ENCODE measurements at places on chromosomes 4 and X.

- no peak for DNase-seq
Observed at GRCh38 chrX:49247346-49247745, 12.1 kb downstream of the CCDC22 start.

GRCh38 chr4:42751587-42751986 lies 94.7 kb upstream of the ATP8A1 start:
- DNase-seq: no peak

GRCh38 chr4:55553441-55554201 lies 6.9 kb upstream of the CLOCK start:
- DNase-seq: no peak

GRCh38 chr4:22502895-22503814 lies 12.7 kb downstream of the ADGRA3 start:
- no peak for DNase-seq

DNA sequence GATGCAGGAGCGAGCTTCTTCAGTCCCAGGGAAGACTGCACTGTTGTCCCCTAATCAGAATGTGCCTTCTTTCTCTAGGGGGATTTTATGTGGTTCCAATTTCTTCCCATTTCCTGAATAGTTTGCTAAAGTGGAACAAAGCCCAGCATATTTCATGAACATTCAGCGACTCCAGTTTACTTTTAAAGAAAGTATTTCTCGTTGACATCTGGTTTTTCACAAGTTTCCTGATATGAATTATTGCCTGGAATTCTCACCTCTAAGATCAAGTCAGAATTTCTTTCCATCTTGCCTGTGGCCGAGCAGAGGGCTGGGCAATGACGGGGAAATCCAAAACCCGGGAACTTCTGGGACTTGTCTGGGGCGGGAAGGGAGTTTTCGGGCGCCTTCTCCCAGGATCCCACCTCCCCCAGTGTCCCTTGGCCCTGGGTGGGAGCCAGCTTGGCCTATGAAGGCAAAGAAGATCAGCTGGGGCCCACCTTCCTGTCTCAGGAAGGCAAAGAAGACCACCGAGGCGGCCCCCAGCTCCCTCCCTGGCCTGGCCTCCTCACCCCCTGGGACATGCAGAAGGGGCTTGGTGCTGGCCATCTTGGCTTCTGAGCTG lies 15.4 kb downstream of the SORCS2 start:
- DNase-seq: no peak

DNA sequence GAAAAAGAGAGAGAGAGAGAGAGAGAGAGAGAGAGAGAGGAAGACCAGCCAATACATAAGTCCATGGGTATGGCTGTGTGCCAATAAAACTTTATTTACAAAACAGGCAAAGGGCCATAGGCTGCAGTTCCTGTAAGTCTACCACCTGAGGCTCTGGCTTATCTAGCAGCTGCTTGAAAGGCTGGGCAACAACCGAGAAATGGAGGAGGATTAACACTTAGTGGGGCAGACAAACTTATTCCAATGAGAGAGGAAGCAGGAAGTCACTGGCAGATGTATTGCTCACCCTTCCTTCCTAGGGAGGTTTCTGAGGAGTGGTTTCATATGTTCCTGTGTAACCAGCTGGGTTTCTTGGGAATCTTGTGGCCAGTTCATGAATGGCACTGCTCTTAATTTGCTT lies 4.7 kb upstream of the GPR143 start:
- no peak for DNase-seq

- DNase-seq: no peak
Observed at GRCh38 chr4:37682701-37683401, 3.3 kb downstream of the RELL1 start.

GRCh38 chr4:28639747-28640146 lies 1779.1 kb downstream of the STIM2 start:
- DNase-seq: no peak

DNA sequence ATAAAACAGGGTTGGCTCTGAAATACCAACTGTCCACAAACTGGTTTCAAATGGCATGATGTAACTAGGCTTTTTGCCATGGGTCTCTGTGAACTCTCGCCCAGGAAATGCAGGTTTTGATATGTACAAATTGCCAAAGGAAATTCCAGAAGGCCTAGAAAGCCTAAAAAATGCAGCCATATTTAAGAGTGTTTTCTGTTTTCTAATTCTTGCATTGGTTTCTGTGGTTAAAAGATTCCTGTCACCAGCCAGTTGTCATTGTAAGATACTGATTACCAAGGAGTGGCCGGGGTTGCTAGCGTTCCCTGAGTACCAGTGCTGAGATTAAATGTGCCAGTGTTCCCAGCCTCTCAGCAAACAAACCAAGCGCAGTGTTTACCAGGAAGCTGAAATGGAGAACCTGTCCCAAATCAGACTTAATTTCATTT lies 53.9 kb upstream of the SORBS2 start:
- DNase-seq: no peak

DNA sequence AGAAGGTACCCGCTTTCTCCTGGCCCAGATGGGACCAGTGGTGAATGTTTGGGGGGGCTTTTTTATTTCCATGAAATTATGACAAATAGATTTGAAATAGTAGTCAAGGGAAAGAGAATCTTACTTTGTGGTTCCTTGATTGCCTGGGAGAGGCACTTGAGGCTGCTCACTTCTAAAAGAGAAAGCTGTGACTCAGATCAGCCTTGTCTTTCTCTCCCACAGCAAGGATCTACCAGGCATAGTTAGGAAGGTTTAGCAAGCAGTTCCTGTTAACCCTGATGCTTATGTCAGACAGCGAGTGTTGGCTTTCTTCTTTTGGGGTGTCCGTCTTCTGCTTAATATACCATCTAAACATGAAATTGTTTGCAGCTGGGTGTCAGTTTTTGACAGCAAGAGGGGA lies 114.5 kb downstream of the TSPAN7 start:
- no peak for DNase-seq

- DNase-seq: no peak
Observed at GRCh38 chr4:14856062-14856933, 146.0 kb upstream of the CPEB2 start.

DNA sequence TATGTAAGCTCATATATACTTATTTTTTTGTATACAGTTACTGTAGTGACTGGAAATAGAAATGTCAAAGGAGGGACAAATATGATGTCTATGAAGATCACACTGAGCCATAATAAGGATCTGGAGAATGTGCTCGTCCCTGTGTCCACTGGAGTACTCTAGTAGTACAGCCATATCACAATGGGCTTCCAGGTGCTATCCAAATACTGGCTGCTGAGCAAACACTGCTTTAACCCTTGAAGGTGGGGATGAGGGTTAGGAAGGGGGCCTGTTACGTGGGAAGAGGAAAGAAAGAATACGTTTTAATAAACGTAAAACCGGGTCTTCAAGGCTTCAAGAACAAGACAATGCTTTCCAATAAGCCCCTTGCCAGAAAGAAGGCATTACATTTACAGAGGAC lies 29.8 kb upstream of the TMEM150C start:
- DNase-seq: no peak

All from anterior cingulate cortex (tissue), 58 donors.